Left renal cortex interstitium (tissue), 4 donors: ENCODE measurements at places on chromosomes 16 and 17.

GRCh38 chr17:55751720-55752250 lies 934 bp downstream of the PCTP start:
- no peak for DNase-seq

GRCh38 chr17:45896803-45897693 lies 2.7 kb downstream of the MAPT start:
- DNase-seq: no peak

GRCh38 chr17:76567634-76568432 lies 17.8 kb downstream of the ST6GALNAC2 start:
- DNase-seq: no peak

- DNase-seq: no peak
Observed at GRCh38 chr16:2592786-2593185, 55.0 kb downstream of the PDPK1 start.

DNA sequence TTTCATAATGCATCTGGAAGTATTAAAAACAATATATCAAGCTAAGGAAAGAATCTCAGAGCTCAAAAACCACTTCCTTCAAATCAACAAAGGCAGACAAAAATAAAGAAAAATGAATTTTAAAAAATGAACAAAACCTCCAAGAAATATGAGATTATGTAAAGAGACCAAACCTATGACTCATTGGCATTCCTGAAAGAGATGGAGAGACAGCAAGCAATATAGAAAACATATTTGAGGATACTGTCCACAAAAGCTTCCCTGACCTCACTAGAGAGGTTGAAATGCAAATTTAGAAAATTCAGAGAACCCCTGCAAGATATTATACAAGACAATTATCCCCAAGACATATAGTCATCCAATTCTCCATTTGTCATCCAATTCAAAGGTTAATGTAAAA lies 311.3 kb upstream of the SOX9 start:
- no peak for DNase-seq

- no peak for DNase-seq
Observed at GRCh38 chr16:8849411-8850011, 19.3 kb downstream of the CARHSP1 start.

- DNase-seq: no peak
Observed at GRCh38 chr17:12421646-12422306, 243.9 kb upstream of the MYOCD start.

GRCh38 chr17:10735251-10735650 lies 5.4 kb upstream of the TMEM220 start:
- DNase-seq: no peak

- no peak for DNase-seq
Observed at GRCh38 chr17:50168319-50168718, 2.5 kb downstream of the SGCA start.

DNA sequence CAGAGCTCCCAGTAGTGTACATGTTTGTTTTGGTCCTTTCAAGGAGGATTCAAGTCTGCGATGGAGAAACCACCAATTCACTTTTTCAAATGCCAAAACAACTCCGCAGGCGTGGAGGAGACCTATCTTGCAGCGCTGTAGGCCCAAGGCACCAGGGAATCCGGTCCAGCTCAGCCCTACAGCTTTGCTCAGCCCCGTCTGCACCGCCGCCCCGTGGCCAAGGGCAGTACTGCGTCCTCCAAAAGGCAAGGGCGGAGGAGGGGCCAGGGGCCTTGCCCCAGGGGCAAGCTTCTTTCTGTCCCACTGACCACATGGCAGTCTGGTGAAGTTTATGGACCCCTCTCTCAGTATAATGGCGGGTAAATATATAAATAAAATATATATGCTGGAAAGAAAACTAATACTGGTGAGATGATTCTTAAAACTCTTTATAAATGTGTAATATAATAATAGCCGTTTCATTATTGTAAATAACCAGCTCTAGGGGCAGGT lies 709 bp upstream of the CD300LG start:
- DNase-seq: no peak

GRCh38 chr17:55348749-55349354 lies 72.8 kb downstream of the MMD start:
- peak; percentile 24 for DNase-seq

GRCh38 chr16:85157813-85158742 lies 45.8 kb upstream of the CIBAR2 start:
- no peak for DNase-seq

DNA sequence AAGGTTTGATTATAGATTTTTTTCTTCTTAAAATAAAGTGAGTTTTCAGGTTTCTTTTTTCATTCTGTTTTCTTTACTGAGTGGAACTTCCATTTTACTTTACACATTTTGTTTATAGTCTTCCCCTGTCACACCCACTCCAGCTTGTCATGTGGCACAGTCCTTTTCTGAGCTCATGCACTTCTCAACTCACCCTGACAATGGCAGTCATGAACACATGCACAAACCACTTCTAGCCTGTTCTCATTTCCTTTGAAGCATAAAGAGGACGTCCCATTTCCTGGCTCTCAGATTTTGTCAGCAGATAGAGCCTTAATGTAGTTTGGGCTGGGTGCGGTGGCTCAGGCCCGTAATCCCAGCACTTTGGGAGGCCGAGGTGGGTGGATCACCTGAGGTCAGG lies 168.0 kb downstream of the AHSP start:
- DNase-seq: no peak

- no peak for DNase-seq
Observed at GRCh38 chr17:3558603-3559269, 1.1 kb upstream of the TRPV3 start.

GRCh38 chr16:27254262-27254811 lies 14.2 kb downstream of the NSMCE1 start:
- no peak for DNase-seq

DNA sequence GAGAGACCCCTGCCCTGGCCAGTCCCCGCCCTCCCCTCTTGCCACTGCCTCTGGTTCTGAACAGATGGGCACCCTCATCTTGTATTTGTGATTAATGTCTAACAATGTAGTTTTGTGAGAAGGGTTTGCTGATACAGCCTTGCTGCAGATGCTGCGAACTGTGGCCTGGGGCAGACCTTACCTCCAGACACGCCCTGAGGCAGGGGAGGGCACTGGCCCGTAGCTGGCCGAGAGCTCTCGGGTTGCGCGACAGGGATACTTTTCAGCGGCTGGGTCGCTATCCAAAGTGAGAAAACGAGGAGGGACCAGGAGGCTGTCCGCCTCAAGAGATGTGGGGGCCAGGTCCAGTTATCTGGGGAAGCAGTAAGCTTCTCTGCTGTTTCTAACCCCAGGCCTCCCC lies 21.9 kb downstream of the STH start:
- DNase-seq: no peak

DNA sequence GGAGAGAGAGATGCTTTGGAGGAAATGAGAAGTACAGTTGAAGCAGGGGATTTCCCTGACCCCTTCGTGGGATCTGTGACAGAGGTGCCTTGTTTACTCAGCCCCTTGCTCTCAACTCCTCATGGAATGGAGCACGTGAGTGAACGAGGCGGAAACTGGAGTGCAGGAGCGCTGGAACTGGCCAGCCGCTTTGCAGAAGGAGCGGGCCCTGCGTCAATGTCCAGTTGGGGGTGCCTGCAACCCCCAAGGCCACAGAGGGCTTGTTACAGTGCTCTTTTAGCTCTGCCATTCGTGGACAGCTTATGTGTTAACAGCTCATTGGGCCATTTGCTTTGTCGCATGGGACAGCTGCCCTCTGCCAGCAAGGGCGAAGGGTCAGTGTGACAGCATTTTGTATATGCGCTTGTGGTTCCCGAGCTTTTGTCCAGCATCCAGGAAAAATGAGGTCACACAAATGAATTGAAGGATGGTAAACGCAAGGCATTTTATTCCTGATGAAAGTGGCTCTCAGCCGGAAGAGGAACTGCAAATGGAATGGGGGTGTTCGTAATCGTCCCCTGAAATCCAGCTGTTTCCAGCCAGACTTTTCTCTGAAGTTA lies 1395.1 kb downstream of the CDH8 start:
- no peak for DNase-seq

- DNase-seq: no peak
Observed at GRCh38 chr16:79372503-79373184, 227.9 kb downstream of the MAF start.
